ENCODE measurements at places on chromosomes 7 and 10.

GRCh38 chr10:133397938-133398337 lies 4.0 kb downstream of the MTG1 start:
- DNase-seq: no peak

DNA sequence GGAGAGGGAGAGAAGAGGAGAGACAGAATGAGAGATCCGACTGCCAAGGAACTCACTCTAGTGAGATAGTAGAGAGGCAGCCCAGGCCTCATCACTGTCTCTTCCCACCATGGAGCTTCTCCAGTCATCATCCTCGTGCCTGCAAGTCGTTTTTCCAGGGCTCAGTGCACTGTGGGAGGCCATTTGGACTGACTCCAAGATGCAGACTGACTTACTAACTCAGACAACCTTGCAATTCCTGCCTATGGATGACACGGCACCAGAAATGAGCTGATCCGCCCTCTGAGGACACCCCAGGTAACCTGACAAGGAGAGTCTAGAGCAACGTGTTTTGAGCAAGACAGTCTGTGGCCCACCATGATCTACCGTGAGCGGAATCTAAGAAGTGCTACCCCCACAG lies 154.9 kb downstream of the GLI3 start:
- DNase-seq: no peak

DNA sequence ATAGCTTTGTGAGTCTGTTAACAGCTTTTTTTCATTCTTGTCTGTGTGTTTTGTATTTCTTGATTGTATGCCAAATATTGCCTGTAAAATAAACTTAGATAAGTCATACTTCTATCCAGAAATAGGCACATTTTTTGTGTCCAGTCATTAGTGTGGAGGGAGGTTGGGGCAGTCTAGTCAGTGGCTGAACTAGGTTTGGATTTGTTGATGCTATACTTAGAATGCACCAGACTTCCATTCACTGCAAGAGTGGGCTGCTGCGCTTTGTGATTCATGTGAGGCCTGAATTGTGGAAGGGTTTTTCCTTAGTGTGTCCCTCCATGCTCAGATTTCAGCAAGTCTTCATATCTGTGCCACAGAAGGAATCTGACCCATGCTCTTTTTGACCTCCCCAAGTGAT lies 50.0 kb downstream of the TRUB1 start:
- no peak for DNase-seq

GRCh38 chr7:98360221-98361130 lies 40.4 kb downstream of the BAIAP2L1 start:
- no peak for DNase-seq
